Type B pancreatic cell (in vitro differentiated cells): ENCODE measurements at places on chromosomes 5 and 9. TPM values are rescaled to one million over a fixed set of nuclear protein-coding genes. Genes with fewer than 3 reads are reported as not detected.
A peak's percentile ranks its signal among the peaks of the same experiment; 100 is the strongest.

The HAND1 gene
- total RNA-seq = 2.4 and 17.9 TPM in 2 replicates

The TLX3 gene
- total RNA-seq = 2.1 and 7.8 TPM in 2 replicates

The ANXA2R gene
- 0.34 and 0.74 TPM in 2 replicates for total RNA-seq

The ZCCHC7 gene
- 20.3 and 23.0 TPM in 2 replicates for total RNA-seq

The CD72 gene
- 1.5 and 2.8 TPM in 2 replicates for total RNA-seq

The SAXO1 gene
- total RNA-seq = 0.48 TPM in 1 of 2 replicates, not detected in the other

DNA sequence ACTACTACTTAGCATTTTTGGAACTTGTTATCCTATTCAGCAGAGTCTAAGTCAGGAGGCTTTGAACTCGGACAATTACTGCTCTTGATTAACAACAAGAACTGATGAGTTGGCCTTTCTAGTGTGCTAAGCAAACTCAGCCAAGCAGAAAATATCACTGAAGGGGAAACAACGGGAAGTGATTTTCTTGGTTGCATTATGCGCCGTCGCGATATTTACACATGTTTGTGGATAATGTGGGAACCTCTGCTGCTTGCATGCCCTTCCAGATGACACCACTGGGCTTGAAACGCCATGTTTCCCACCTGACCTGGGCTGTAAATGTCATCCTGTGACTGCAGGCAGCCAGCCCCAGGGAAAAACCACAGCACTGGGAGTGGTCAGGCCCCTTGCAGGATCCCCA lies 205.5 kb downstream of the PAX5 start:
- no peak overlapping the region for H3K4me3 ChIP-seq
- peaks cover 11% of the 10 kb centered on the region for H3K4me1 ChIP-seq
- no peak for DNase-seq
- no peaks in the 10 kb centered on the region for H3K36me3 ChIP-seq
- H3K27ac ChIP-seq = no peak overlapping the region
- peaks cover 43% of the 10 kb centered on the region for H3K27me3 ChIP-seq

GRCh38 chr9:94164806-94165549 lies 80.7 kb downstream of the PTPDC1 start:
- peak overlapping the region; percentile 84 for H3K4me3 ChIP-seq
- H3K27me3 ChIP-seq = no peaks in the 10 kb centered on the region
- H3K27ac ChIP-seq = peak overlapping the region; percentile 87

GRCh38 chr9:33794560-33794959 lies 801 bp upstream of the PRSS3 start:
- no peaks in the 10 kb centered on the region for H3K36me3 ChIP-seq
- H3K4me1 ChIP-seq = no peaks in the 10 kb centered on the region
- no peak overlapping the region for H3K27ac ChIP-seq
- peaks cover 7% of the 10 kb centered on the region for H3K27me3 ChIP-seq
- no peak for DNase-seq

DNA sequence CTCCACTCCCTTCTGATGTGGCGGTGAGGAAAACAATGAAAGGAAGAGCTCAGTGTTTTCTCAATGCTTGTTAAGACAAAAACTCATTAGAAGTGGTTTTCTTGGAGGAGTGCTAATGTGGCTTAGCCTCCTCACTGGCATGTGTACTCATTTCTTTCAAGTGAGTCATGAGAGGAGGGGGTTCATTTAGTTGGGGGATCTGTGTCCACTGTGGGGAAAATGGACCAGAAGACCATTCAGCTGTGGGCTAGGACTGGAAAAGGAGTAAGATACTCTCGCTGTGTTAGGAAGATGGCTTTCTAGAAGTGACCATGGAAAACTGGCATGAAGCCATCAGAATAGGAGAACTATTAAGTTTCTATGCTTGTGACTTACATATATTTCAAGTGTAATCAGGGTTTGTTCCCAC lies 23.5 kb downstream of the KLF9 start:
- no peak overlapping the region for H3K27ac ChIP-seq
- no peaks in the 10 kb centered on the region for H3K27me3 ChIP-seq
- H3K36me3 ChIP-seq = peaks cover 14% of the 10 kb centered on the region
- H3K4me3 ChIP-seq = no peak overlapping the region
- no peak for DNase-seq
- peaks cover 32% of the 10 kb centered on the region for H3K4me1 ChIP-seq

- DNase-seq = no peak
- no peak overlapping the region for H3K4me3 ChIP-seq
- H3K4me1 ChIP-seq = peaks cover 19% of the 10 kb centered on the region
- peaks cover 24% of the 10 kb centered on the region for H3K36me3 ChIP-seq
- H3K27ac ChIP-seq = no peak overlapping the region
- no peaks in the 10 kb centered on the region for H3K27me3 ChIP-seq
These were observed 42.2 kb upstream of the ALDOB start for GRCh38 chr9:101477736-101478135.

DNA sequence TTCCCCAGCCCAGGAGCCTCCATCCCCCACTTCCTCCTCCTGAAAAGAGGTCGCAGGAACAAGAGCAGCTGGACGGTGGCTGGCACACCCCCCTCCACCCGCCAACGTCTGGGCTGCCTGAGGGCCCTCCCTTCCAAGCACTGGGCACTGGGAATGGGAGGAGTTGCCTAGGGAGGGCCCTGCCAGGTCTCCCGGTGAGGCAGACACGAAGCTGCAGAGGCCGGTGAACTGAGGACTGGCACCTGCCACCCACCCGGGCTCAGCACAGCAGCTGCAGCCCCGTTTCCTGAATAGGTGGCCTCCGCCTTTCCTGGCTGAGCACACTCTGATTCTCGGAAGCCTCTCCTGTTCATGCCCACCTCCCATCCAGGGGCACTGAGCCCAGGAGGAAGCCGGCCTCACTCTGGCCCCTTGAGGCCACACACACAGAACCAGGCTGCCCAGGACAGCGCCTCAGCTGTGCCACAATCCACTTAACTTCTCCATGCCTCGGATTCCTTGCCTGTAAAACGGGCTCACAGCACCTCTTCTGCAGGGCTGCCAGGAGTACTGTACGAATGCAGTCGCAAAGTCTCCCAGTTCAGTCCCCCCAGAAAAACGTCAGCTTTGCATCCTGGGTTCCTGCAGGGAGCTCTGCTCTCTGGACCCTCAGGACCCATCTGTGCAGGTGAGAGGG lies 1.3 kb downstream of the NPDC1 start:
- H3K4me3 ChIP-seq = peak overlapping the region; percentile 72
- no peaks in the 10 kb centered on the region for H3K4me1 ChIP-seq
- H3K36me3 ChIP-seq = no peaks in the 10 kb centered on the region
- H3K27ac ChIP-seq = no peak overlapping the region
- no peak for DNase-seq

- H3K27me3 ChIP-seq = peaks cover 55% of the 10 kb centered on the region
- no peak overlapping the region for H3K4me3 ChIP-seq
- H3K36me3 ChIP-seq = no peaks in the 10 kb centered on the region
- no peak for DNase-seq
- no peaks in the 10 kb centered on the region for H3K4me1 ChIP-seq
These were observed 5.5 kb upstream of the HTR4 start for GRCh38 chr5:148659641-148660345.

GRCh38 chr9:12956261-12956660 lies 181.4 kb downstream of the LURAP1L start:
- no peaks in the 10 kb centered on the region for H3K27me3 ChIP-seq

DNA sequence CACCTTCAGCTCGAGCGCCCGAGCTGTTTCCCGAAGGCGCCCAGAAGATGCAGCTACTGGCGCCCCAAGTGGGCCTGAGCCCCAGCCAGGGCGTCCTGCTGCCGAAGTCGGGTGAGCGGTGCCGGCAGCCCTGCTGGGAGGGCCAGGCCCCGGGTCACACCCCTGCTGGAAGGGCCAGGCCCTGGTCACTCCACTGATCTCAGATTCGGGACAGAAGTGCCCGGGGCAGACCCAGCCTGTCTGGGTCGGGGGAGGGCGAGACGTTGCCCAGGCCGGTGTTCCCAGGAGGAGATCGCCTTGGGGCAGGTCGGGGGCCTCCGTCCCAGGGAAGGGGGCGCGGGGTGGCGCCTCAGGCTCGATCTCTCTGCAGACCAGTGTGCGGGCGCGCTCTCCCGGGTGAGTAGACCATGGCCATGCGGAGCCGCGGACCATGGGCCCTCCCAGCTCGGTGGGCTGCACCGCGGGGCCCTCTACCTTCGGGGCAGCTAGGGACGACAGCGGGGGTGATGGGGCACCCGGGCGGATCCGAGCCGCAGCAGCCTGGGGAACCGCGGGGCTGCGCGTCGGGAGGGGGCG lies 2.3 kb downstream of the LCNL1 start:
- peaks cover 12% of the 10 kb centered on the region for H3K4me1 ChIP-seq
- H3K27ac ChIP-seq = no peak overlapping the region
- no peak for DNase-seq
- peaks cover 11% of the 10 kb centered on the region for H3K27me3 ChIP-seq
- no peak overlapping the region for H3K4me3 ChIP-seq
